Mesendoderm (in vitro differentiated cells): ENCODE measurements at places on chromosomes 4 and X.

GRCh38 chr4:13097971-13098370 is 386.2 kb downstream of the RAB28 start:
- DNase-seq = no peak

DNA sequence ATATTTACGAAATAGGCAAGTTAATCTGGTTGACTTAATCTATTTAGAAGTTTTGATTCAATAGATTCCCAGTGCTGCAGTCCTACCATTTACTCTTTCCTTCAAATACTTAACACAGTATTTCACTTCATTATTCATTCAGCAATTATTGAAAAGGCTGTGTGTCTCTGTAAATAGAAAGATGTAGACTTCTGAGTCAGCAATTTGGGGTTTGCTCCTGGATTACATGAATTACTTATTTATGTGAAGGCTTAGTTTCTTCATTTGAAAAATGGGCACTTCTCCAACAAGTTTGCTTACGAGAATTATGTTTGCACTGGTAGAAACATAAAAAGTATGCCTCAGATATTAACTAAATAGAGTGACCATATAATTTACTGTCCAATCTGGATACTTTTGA is 17.4 kb downstream of the ADAM29 start:
- DNase-seq = no peak

DNA sequence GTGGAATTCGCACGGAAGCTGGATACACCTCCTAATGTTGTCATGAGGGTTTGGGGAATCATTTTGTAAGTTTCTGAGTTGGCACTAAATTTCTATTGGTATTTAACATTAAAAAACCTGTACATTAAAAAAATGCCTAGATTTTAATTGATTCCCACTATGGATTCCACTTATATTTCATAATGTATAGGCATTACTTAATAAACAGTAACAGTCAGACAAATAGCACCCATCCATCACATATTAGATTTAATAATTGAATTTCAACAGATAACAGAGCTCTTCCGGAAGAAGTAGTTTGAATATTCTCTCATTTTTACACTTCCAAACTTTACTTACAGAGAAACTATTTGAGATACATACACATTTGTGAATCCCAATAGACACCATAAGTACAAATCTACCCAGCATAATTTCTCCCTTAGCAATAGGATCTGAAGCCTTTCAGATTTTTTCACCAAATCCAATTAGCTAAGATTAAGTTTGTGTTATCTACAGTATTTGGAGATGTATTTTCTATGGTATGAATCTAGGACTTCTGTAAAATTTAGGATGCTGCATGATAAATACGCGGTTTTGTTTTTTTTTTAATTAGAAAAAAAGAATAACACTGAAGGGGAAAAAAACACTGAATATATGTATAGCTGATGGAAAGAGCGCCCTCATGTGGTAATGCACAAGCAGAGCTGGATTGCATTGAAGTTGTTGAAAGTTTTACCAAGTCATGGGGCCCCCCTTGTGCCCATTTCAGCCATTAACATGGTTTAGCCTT is 12.2 kb upstream of the ODAM start:
- peak; percentile 80 for DNase-seq

GRCh38 chr4:69881173-69881773 is 21.3 kb upstream of the SULT1E1 start:
- peak; percentile 37 for DNase-seq

GRCh38 chrX:68684291-68684918 is 36.9 kb downstream of the STARD8 start:
- peak; percentile 56 for DNase-seq

- DNase-seq = no peak
These were observed 898.8 kb downstream of the C4orf33 start for GRCh38 chr4:129994715-129995114.
